ENCODE measurements at places on chromosomes 1 and 21.

- DNase-seq = peak; percentile 94
Measured at GRCh38 chr1:1122078-1122811, 6.4 kb upstream of the C1orf159 start.

- DNase-seq = no peak
Measured at GRCh38 chr1:179806333-179806732, 63.2 kb downstream of the FAM163A start.

- DNase-seq = no peak
Measured at GRCh38 chr1:91502672-91503184, 2.1 kb downstream of the CDC7 start.

- no peak for DNase-seq
Measured at GRCh38 chr1:67227196-67227595, 60.9 kb downstream of the IL23R start.

DNA sequence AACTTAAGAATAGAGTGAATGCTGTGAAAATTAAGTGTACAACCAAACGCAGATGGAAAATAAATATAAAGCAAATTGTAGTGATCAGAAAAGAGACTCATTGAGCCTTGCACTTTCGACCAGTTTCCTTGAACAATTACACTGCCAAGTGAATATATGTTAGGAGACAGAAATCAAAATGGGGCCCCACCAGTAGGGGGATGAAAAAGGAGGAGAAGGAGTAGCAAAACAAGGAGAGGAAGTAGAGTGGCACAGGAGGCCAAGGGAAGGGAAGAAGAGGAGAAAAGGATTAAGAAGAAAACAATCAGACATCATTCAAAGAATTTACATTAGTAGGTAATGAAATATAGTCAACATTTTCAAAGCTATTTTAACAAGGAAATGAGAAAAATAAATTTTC lies 1770.6 kb downstream of the PLA2G4A start:
- DNase-seq = no peak

DNA sequence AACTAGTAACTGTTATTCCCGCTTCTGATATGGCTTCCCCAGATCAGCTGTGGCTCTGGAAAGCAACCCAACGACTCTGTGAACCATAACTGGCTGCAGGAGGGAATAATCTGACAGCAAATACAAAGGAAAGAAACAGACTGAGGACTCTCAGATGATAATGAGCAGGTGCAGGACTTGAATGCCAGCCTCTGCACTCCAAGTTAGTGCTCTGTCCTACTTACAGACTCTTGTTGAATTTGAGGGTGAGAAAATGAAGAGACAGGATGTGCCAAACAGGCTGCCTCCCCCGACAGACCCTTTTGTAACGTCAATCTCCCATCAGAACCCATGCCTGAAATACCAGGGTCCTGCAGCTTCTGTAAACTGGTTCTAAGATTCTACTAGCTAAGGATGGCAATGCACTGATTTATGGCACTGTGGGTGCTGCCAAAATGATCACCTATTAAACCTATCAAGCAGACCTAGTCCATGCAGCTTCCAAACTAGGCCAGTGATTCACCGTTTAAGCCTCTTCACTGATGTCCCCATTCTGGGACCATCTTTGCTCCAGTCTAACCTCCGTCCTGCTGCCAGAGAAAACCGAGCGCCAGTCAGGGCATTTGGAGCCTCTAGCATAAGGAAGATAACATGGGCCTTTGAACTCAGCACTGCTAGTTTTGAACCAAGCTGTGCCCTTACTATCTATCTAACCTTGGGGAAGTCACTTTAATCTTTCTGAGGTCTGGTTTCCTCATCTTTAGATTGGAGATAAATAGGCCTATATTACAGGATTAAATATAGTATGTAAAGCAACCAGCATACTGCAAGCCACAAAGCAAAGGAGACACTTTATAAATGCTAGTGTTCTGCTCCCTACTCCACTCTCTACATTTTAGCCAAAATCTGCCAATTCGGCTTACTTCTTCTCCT lies 4.8 kb downstream of the MKNK1 start:
- DNase-seq = no peak

DNA sequence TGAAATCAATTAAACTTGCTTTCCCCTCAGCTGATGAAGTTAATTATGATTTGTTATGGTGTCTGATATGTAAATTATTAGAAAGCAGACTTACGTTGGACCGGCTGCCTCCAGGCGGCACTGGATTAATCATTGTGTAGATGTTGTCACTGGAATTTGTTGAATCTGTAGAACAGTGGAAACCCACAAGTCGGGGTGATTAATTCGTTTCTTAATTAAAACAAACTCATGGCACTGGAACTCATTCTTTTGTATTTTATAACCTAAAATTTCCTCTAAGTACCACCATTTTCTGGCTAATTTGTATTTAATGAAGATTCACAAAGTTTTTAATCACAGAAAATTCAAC lies 39.0 kb downstream of the MRPL37 start:
- no peak for DNase-seq

GRCh38 chr21:39125752-39126485 lies 57.3 kb downstream of the PSMG1 start:
- DNase-seq = peak; percentile 75

DNA sequence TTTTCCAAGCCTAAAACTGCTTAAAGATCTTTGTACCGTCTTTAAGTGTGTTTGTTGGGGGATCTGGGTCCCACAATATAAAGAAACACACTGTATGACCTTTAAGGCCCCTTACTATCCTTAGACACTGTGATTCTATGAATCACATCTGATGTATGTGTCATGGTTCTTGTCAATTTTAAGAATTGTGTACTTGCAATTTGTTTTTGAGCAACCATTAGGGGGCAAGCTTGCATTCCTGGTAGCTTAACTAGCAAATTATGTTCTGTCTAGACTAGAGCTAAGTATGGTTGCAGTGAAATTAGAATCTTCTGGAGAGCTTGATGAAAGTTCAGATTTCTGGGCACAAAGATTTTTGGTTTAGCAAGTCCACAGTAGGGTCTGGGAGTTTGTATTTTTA lies 219.5 kb downstream of the TPR start:
- DNase-seq = no peak

DNA sequence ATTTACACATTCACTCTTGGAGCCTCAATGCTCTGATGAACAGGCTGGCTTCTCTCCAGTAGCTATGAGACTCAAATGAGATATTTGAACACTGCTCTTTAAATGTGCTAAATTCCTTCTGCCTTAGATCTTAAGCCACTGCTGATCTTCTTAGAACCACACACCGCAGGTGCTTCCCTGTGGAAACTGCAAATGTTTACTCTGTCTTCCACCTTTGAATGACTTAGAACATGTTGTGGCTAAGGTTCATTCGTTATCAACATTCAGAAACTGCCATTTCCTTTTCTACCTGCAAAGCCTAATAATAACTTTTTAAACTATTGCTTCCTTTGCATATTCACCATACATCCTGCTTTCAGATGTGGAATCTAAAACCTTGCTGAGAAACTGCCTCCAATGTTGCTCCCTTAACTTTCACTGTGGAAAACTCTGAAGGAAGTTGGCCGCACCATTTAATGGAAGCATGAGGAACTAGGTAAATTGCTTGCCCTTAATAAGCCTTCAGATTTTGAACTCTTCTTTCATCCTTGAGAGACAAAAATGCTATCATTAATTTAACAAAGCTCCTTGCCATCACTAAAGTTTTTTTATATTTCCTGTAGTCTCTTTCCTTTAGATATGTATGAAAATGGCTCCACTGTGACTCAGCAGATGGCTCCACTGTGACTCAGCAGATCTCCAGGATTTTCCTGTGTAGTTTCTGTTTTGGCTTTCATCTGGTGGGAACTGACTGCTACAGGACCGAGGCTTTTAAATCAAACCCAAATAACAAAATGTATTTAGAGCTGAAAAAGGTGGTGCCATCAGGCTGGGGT lies 143.8 kb downstream of the TNFSF18 start:
- no peak for DNase-seq

DNA sequence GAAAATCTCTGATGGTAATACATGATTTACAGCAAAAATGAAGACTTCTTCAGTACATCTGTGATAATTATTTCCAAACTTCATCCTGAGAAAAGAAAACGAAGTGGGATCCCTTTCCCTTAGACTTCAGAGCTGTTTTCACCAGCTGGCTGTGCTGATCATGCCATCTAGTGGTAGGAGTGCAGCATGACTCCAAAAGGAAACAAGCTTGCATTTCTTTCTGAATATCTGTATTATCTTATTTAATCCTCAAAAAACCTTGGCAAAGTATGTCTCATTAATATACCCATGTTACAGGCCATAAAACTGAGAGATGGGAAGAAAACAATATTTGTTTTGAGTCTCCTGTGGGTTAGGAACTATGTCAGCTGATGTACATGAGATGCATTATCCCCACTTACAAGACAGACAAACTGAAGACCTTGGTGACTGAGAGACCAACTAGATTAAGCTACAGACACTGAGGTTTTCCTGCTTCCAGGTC lies 9.8 kb upstream of the GJA8 start:
- no peak for DNase-seq

- DNase-seq = no peak
Measured at GRCh38 chr1:165443539-165444311, 1.2 kb downstream of the RXRG start.

DNA sequence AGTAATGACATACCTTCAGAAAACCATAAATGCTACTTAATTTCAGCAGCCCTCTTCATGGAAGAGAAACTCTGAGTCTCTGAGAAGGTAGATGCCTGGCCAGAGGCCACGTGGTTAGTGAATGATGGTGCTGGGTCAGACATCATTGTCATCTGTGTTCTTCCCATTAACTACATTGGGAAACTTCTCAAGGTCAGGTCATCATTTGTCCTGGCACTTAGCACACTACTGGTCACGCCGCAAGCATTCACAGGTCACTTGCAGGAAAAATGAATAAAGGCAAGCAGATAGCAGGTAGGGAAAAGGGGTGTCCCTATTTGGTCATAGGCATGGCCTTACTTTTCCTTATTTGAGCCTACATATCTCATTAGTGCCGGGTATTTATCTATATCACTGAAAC lies 220.1 kb upstream of the PROX1 start:
- DNase-seq = no peak

- no peak for DNase-seq
Measured at GRCh38 chr1:65108025-65108642, 39.9 kb upstream of the AK4 start.

Data from posterior vena cava (tissue), 2 donors.